ENCODE measurements at places on chromosomes 12 and 14.
A peak's percentile ranks its signal among the peaks of the same experiment; 100 is the strongest.

DNA sequence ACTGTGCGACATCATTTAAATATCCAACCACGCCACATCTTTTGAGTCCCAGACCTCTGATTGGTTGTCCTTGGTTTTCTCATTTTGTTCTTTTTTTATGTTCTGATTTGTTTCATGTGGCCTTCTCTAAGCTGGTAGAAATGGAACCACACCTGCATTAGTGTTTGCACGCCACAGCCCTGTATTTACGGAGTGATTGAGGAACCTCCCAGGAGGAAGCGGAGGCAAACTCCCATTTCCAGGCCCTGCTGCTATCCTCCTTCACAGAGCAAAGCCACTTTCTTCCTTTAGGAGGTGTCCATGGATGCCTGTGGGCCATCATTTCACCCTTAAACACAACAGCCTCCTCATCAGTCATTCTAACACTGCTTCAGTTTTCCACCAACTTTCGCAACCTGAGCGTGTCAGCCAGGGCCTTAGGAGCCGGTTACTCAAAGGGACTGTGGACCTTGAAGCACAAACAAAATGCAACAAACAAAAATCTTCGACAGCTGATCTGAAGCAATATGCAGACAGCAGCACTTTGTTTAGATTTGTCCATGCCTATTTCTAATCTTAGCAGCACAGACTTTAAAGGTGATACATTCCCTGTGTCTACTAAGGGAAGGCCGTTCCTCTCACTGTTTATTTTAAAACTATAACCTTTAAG is 1258.1 kb upstream of the TMEM132C start:
- DNase-seq, result no peak

GRCh38 chr12:116698554-116699075 is 39.3 kb downstream of the SPRING1 start:
- no peak for DNase-seq

- no peak for DNase-seq
Observed at GRCh38 chr12:3446235-3446634, 44.8 kb upstream of the PRMT8 start.

- DNase-seq, result no peak
Observed at GRCh38 chr14:68693926-68694325, 98.9 kb downstream of the ZFP36L1 start.

- no peak for DNase-seq
Observed at GRCh38 chr12:120286768-120287490, 4.8 kb downstream of the RNU4-2 start.

GRCh38 chr12:48998497-48999353 is 450 bp downstream of the DDN start:
- peak; percentile 73 for DNase-seq

- no peak for DNase-seq
Observed at GRCh38 chr14:86346818-86347384, 817.0 kb downstream of the FLRT2 start.

DNA sequence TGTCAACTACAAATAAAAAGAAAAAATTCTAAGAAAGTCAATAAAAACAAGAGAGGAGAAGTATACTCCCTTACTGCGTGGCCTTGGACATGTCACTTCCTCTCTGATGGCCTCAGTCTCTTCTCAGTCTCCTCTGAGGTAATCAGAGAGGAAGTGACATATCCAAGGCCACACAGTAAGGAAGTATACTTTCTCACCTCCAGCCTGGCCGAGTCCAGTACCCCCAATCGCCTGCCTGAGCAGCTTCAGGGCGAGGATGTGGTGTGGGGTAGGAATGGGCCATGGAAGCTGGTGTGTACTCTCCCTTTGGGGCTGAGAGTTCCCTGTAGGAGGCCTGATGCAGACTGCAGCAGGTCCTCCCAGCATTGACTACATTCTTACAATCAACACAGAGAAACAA is 15.8 kb downstream of the VDR start:
- DNase-seq, result no peak

GRCh38 chr14:81390696-81391095 is 9.4 kb downstream of the STON2 start:
- DNase-seq, result no peak

DNA sequence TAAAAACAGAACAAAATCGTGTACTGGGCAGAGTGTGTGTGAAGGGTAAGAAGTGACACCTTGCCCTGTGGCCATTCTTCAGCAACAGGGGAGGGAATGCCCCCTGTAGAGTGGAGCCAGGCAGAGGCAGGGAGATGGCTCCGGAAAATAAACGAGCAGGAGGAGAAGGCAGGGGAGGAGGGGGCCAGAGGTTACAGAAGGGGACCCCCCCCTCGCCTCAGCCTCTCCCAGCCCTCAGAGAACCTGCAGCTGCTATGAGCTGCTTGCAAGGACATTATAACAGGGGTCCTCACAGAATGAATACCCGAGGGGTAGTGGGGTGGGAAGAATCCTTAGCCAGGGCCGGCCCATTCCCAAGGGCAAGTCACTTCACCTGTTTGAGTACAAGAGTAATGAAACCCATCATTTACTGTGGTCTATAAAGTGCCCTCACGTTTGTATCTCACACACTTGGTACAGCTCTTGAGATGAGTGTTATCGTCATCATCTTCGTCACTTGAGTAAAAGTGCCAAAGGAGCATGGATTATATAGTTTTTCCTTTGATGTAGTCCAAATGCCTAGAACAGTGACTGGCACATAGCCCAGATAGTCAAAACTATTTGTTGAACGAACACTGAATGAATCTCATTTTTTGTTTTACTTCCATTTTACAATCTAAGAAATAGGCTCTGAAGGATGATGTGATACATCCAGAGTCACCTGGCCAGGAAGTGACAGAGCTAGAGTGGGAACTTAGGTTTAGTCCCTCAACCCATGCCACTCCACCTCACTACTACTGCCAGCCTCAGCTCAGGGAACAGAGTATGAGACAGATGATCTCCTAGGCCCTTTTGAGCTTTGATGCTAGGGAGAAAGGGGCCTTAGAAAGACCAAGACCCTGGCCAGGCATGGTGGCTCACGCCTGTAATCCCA is 14.5 kb downstream of the SCNN1A start:
- DNase-seq, result no peak

DNA sequence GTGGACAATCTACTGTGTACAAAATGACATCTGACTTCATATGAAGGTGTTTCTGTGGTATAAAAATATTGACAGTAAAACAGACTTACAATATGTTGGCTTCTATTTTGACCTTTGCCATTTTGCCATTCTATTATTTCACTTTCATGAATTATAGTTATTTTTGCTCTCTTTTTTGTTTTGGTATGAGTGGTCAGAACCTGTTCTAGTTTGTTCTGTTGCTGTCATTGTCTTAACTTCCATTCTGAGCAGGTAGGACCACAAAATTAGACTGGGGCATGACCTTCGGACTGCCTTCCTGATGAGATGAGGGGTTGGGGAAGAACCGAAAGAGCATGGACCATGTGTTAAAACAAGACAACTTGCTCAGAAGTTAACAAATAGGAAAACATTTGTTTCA is 36.5 kb upstream of the IFNG-AS1 start:
- DNase-seq, result peak; percentile 4

DNA sequence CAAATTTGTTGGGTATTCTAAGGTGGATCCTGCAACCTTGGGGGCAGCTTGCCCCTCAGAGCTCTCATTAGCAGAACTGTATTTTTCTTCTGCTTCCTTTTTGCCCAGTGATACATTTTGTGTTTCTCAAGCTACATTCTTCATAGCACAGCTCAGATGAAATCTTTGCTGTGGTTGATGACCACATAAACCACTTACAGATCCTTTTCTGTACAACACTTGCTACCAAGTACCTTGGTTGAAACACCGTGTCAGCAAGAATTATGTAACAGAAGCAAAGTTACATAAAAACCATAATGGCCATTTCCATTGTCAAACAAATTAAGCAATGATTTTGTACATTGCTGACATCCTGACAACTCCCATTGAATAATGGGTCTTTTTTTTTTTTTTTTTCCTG is 9.7 kb upstream of the PLBD1 start:
- no peak for DNase-seq

GRCh38 chr12:6840761-6841515 is at the start of gene GNB3:
TSS of gene GNB3 (plus strand) at chr12:6840925. CDS start at chr12:6841288, 363 bp downstream.
- no peak for DNase-seq

DNA sequence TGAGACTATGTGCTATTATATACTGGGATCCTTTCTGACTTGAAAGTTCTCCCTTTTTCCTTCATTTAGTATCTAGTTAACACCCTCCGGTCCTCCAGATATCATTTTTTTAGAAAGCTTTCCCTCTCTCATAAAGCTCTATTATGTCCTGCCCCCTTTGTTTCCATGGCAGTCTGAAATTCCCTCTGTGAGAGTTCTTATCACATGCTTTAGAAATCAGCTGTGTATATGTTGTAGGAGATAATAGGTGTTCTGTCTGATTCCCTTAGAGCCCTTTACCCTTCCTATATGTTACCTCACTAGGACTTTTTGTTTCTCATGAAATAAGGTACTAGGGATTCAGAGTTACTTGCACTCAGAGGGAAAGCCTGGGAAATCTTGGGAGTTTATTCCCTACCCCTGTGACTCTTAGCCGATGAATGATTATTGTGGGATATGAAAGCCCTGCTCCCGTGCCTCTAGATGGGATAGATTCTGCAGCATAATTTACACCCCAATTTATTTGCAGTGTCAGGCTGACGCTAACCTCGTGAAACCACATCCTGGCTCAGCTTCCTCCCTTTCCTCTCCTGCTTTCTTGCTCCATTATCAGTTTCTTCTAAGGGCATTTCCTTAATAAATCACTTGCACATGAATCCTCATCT is 448.4 kb downstream of the MDGA2 start:
- DNase-seq, result no peak

DNA sequence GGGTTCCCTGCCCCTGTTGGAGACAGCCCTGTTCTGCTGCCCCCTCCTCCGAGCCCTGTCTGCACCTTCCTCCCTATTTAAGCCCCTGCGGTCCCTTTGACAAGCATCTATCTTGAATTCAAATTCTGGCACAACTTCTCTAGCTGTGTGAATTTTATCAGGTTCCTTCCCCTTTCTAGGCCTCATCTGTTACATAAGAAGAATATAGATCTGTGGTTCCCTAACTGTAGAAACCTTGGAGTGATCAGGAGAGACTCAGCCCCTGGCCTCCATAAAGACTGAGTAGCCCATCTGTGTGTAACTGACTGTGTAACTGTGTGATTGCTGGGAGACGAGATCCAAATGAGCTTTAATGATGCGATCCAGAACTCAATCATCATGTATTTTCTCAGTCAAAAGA is 13.0 kb upstream of the RACGAP1 start:
- DNase-seq, result no peak

- no peak for DNase-seq
Observed at GRCh38 chr14:31196839-31197492, 10.6 kb downstream of the HECTD1 start.

GRCh38 chr14:64549791-64550620 is at the start of gene PPP1R36:
TSS of gene PPP1R36 (plus strand) at chr14:64549961. CDS start at chr14:64549998, 37 bp downstream.
- DNase-seq, result peak; percentile 61

DNA sequence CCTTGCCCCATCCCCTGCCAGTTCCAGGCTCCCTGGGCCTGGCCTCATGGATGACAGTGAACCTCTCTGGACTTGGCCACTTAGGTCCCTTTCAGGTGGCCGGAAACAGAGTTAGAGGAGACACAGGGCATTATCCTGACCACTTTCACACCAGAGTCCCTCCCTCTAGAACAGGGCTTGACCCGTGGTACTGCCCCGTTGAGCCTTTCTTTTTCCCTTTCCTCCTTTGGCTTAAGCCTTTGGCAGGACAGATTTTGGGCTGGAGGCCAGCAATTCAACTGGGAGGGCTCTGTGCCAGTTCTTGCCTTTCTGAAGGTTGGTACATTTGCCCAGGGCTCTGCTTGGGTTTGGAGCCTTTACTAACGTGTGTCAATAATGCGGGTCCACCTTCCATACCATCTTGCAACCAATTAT is 22.8 kb downstream of the TPCN1 start:
- DNase-seq, result no peak

- DNase-seq, result no peak
Observed at GRCh38 chr14:65850429-65851135, 438.1 kb downstream of the FUT8 start.

GRCh38 chr14:103232031-103232808 is 101.8 kb upstream of the EIF5 start:
- DNase-seq, result no peak

DNA sequence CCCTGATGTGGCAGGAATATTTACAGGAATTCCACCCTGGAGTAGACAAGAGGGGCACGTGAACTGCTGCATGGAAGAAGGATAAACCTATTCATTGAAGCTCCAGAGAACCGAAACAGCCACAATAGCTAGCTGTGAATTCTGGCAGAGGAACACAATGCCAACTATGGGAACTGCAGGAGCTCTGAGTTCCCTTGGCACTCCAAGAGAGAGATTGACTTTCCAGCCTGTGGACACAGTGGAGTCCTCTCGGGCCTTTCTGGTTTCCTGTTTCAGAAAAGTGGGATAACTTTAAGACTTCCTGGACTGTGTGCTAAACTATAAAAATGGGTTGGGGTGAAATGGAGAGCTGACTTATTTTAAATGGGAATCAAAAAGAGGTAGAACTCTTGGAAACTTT is 11.9 kb downstream of the CACNA2D4 start:
- no peak for DNase-seq

DNA sequence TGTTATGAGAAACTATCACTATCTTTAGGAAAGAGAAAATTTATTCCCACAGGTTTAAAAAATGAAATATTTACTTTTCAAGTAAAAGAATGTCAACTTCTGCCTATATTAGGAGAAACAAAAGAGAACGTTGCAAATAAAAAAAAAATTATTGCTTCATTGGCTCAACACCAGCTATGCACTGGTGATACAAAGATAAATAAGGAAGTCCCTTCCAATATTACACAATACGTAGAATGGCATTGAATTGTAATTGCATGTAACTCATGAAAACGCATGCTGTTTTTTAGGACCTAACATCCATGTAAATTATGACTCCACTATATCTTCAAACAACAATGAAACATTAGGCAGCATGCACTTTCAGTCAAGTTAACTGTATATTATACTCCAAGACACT is 56.4 kb upstream of the RERGL start:
- no peak for DNase-seq

GRCh38 chr12:44929236-44929885 is 53.2 kb upstream of the NELL2 start:
- DNase-seq, result no peak

DNA sequence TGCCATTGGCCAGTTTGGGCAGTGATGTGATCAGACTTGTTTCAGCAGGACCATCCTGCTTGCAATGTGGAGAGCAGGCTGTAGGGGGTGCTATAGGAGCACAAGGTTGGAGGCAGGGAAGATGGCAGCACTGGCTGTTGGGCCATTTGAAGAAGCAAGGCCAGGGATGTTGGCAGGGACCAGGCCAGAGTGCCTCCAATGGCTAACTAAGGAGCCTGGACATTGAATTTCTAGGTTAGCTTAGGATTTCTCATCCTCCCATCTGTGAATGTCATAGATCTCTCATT is 23.5 kb downstream of the FGF23 start:
- peak; percentile 36 for DNase-seq

- no peak for DNase-seq
Observed at GRCh38 chr12:74985293-74985985, 224.2 kb downstream of the KCNC2 start.

GRCh38 chr12:76720068-76720467 is 43.8 kb upstream of the ZDHHC17 start:
- no peak for DNase-seq

DNA sequence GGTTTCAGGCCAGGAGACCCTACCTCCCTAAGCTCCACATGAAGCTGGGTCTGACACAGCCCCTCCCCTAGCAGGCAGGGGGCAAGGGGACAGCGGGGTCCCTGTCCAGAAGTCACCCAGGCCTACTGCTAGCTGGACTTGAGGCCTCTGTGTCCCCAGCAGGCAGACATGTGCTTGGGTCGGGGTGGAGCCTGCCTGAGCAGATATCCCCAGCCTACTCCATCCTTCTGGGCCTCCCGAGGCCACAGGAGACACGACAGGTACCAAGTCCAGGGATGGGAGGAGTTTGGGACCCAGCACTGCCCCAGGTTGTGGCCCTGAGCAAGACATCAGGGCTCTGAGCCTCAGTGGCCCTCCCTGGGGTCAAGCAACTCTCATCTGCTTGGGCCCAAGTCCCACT is 105.2 kb upstream of the EIF5 start:
- DNase-seq, result no peak
